HEK293T (cell line): ENCODE measurements at places on chromosomes 13 and 19.
A peak's percentile ranks its signal among the peaks of the same experiment; 100 is the strongest.

DNA sequence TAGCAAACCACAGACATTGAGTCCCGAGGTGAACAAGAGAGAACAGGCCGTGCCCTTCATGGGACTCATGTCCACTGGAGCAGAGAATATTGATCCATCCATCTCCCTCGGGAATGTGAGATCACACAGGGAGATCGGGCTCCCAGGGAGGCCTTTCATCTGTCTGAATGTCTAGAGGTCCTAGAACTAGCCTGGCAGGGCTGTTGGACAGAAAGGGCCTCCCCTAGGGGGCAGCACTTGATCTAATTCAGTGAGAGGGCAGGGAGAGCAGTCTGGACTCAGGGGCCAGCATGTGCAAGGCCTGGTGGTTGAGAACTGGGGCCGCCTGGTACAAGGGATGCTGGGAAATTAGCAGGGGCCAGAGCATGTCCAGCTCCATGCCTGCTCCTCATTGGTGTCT, 4.3 kb downstream of the RUVBL2 start:
- peak; percentile 63 for DNase-seq

DNA sequence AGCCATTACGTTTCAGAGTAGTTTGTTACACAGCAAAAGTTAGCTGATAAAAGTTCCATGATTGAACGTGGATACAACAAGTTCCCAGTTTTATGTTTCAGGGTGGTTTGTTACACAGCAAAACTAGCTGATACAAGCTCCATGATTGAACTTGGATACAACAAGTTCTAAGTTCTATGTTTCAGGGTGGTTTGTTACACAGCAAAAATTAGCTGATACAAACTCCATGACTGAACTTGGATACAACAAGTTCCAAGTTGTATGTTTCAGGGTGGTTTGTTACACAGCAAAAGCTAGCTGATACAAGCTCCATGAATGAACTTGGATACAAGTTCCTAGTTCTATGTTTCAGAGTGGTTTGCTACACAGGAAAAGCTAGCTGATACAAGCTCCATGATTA, 47.6 kb downstream of the INSR start:
- no peak for DNase-seq

DNA sequence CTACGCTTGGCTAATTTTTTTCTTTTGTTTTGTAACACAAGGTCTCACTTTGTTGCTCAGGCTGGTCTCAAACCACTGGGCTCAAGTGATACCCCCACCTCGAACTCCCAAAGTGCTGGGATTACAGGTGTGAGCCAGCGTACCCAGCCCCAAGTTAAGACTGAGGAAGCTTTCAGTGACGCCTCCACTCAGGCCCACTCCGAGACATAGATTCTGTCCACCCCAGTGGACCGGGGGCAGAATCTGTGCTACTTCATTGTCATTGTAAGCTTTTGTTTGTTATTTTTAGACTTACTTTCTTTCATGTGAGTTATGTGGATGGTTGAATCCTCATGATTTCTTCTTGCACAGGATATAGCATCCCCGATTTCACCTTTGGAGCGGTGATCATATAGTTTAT, 156.9 kb upstream of the TSHZ3 start:
- DNase-seq: no peak

DNA sequence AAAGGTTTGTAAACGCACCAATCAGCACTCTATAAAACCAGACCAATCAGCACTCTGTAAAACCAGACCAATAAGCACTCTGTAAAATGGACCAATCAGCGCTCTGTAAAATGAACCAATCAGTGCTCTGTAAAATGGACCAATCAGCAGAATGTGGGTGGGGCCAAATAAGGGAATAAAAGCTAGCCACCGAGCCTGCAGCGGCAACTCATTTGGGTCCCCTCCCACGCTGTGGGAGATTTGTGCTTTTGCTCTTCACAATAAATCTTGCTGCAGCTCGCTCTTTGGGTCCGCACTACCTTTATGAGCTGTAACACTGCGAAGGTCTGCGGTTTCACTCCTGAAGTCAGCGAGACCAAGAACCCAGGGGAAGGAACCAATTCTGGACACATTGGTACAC, 28.0 kb downstream of the ZNF175 start:
- DNase-seq: no peak

- no peak for DNase-seq
Measured at GRCh38 chr13:43357564-43357963, 334.2 kb downstream of the DNAJC15 start.

- DNase-seq: no peak
Measured at GRCh38 chr13:113152691-113152983, 5.8 kb upstream of the PROZ start.

GRCh38 chr13:90414691-90415596, 932.5 kb upstream of the MIR17HG start:
- DNase-seq: peak; percentile 35

GRCh38 chr13:104008541-104009435, 942.6 kb upstream of the SLC10A2 start:
- no peak for DNase-seq

DNA sequence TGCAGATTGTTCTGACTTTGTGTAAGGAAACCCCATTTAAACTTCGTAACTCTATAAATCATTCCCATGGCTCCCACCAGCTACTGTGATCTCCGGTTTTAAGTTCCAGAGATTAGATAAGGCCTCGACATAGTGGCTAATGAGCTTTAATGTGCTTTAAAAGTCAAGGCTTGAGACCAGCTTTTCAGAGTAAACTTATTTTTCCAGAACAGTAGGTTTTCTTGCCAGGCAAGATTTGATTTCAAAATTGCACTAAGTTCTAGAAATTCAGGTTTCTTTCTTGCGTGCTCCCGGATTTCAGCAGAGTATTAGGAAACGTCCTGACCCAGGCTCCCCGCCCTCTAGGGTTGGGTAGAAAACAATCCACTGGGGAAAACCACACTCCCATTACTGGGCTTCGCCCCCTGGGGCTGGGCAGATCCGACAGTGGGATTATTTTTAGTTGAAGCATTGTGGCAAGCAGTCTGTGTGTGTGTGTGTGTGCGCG, 43.3 kb downstream of the CRYL1 start:
- DNase-seq: peak; percentile 41

- no peak for DNase-seq
Measured at GRCh38 chr13:21079221-21079620, 17.8 kb upstream of the LATS2 start.

- no peak for DNase-seq
Measured at GRCh38 chr13:43991773-43992201, 112.1 kb downstream of the LACC1 start.

GRCh38 chr13:90197722-90198121, 1149.8 kb upstream of the MIR17HG start:
- DNase-seq: no peak

DNA sequence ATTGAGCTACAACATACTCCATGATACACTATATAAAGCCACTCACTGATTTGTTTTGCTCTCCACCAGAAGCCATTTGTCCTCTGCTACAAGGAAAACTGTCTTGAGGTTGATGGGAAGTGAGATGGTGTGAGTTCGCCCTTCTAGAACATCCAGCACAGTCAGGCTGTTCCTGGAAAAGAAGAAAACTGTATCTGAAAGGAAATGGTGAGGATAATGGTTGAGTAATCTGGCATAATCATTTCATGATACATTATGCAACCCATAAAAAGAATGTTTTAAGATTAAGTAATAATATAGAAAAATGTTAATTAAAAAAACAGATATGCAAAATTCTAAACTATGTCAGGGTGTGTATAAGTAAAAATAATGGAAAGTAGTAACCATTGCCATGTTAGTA, 233.9 kb downstream of the RGCC start:
- no peak for DNase-seq

GRCh38 chr19:42272989-42273406, 3.9 kb downstream of the CIC start:
- no peak for DNase-seq

DNA sequence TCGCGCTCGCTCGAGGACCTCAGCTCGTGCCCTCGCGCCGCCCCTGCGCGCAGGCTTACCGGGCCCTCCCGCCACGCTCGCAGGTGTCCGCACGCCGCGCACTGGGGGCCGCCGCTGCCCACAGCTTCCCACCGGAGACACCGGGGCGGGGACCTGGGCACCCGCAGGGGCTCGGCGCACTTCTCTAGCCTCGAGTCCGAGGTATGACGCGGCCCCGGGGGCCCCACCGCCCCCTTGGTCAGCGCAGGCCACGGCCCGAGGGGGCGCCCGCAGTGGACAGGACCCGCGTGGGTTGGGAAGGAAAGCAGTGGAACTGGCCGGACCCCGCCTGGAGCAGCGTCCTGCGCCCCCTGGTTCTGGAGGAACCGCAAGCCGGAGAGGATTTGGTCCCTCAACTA, 2.1 kb upstream of the GRWD1 start:
- DNase-seq: no peak

GRCh38 chr19:32201211-32201610, 144.2 kb upstream of the ZNF507 start:
- no peak for DNase-seq

GRCh38 chr19:32012206-32012605, 333.2 kb upstream of the ZNF507 start:
- no peak for DNase-seq

GRCh38 chr19:16134510-16134909, 9.0 kb upstream of the HSH2D start:
- no peak for DNase-seq

GRCh38 chr19:58578012-58578925, 5.1 kb upstream of the MZF1 start:
- no peak for DNase-seq

- DNase-seq: no peak
Measured at GRCh38 chr19:11710313-11710712, 28.4 kb downstream of the ZNF823 start.

GRCh38 chr19:29187676-29188075, 25.3 kb downstream of the UQCRFS1 start:
- no peak for DNase-seq

- DNase-seq: no peak
Measured at GRCh38 chr13:66312312-66313087, 917.6 kb downstream of the PCDH9 start.

DNA sequence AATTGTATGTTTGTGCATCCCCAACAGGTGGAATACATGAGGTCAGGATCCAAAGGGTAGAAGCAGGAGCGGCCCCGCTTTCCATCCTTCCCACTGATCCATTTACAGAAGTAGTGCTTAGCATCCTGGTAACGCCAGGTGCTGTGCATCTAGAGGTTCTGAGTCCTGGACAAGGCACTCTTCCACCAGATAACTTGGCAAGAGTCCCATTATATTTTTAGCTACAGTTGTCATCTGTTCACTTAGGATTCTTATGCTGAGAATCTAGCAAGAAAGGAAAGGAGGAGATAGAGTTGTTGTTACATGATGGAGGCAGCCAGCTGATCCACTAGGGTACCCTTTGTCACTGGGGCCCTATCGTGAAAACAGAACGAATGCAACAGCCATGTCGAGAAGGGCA, 389.5 kb upstream of the ZNF507 start:
- no peak for DNase-seq

GRCh38 chr19:861756-862580, 2.5 kb downstream of the CFD start:
- DNase-seq: peak; percentile 87

- no peak for DNase-seq
Measured at GRCh38 chr13:76795701-76796695, 90.2 kb downstream of the KCTD12 start.

GRCh38 chr13:93338906-93339305, 112.3 kb downstream of the GPC6 start:
- no peak for DNase-seq

- DNase-seq: no peak
Measured at GRCh38 chr19:54105796-54106195, 3.1 kb downstream of the NDUFA3 start.

DNA sequence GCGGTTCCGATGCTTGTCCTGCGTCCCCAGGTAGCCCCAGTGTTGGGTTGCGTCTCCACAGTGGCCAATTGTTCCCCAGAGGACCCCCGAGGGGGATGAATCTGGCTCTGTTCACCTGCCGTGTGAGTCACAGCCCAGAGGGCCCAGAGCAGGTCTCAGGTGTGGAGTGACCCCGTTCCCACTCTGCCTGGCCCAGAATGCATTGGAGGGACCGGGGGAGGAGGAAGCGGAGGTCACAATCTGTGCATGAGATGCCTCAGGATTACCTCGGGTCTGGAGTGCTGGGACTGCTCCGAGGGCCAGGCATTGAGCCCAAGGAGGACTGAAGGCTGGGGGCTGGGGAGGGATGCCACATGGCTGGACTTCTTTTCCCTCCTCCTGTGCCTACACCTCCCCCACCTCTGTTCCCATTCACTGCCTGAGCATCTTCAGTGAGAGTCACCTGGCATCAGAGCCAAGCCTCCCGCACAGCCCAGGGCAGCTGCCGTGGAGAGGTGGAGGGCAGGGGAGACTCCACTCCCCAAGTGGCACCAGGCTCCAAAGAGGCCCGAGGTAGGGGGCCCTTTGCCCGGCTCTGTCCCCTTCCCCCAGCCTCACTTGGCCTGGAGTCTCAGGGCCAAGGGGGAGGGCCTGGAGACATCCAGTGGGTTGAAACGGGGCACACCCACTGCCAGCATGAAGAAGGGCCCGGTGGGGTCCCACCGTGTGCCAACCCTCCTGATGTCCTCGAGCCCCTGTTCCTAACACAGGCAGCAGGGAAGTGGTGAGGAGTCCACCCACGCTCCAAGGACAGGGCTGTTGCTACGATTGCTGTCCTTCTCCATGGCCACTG, 81.1 kb downstream of the CHST8 start:
- DNase-seq: no peak

GRCh38 chr19:19662871-19663255, 613 bp downstream of the ATP13A1 start:
- DNase-seq: peak; percentile 18

DNA sequence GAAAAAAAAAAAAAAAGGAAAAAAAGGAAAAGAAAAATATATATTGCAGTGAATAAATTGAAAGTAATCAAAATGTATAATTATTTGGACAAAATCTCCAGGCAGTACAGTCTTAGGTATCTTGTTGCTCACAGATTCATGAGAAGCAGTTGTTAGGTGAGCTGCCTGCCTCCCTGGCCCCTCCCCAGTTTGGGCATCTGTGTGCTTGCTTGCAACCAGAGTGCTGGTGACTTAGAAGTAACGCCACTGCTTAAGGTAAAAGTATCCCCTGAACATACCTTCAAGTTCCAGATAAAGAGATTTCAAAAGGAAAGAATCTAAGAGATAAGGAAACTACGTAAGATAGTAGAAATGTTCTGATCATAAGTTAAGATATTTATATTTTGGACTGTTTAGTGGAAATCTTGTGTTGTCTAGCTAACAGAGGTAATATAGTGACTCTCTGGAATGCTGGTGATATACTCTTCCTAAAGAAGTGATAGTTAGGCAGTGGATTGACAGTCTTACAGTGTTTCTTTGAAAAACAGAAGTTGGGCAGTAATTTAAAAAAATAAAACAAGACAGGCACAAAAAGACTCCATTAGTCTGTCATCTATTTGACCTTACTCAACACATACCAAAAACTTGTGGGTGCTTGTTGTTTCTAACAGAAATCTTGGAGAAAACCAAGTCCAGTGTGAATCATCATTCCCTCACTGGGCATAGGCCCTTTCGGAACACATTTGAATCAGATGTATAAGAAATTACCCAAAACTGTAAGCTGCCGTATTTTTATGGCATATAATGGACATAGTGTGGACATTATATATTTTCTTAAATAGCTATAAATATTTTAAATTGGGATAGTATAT, 38.3 kb upstream of the KCTD4 start:
- DNase-seq: no peak

- DNase-seq: no peak
Measured at GRCh38 chr13:31477961-31478360, 261.4 kb upstream of the RXFP2 start.
